SK-N-SH (cell line): ENCODE measurements at places on chromosomes 11 and 22.

DNA sequence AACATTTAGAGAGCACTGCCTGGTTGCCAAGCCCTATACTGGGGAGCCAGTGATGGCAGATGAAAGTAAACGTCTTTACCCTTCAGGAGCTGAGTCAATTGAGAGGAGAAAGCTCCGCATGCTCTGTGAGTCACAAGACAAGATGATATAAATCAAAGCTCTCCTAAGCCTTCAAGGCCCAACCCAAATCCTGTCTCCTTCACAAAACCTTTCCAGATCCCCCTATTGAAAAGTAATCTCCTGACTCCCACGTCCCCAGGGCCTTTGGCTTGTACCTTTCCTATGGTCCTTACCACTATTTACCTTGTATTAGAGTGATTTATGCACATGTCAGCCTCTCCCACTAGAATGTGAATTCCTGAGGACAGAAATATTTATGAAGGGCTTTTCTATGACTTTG, 230.1 kb upstream of the TENM4 start:
- DNase-seq = no peak

DNA sequence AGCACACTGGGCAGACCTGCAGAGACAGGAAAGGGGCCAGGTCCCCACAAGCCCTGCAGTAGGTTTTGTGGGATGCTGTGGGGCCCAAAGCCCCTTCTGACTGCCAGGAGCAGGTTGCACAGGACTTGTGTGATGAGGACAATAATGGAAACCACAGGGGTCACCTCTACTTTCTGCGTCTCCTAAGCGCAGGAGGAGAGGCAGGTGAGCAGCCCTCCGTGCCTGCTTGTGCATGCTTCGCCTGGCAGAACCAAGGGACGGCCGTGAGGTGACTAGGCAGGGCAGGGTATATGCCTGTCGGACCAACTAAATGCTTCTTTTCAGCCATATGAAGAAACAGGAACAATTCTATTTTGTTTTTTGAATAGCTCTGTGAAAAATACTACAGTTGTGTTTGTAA, 77.9 kb upstream of the PITPNB start:
- DNase-seq = no peak

- no peak for DNase-seq
These were observed 25.7 kb downstream of the ARHGEF17 start for GRCh38 chr11:73333640-73334383.

DNA sequence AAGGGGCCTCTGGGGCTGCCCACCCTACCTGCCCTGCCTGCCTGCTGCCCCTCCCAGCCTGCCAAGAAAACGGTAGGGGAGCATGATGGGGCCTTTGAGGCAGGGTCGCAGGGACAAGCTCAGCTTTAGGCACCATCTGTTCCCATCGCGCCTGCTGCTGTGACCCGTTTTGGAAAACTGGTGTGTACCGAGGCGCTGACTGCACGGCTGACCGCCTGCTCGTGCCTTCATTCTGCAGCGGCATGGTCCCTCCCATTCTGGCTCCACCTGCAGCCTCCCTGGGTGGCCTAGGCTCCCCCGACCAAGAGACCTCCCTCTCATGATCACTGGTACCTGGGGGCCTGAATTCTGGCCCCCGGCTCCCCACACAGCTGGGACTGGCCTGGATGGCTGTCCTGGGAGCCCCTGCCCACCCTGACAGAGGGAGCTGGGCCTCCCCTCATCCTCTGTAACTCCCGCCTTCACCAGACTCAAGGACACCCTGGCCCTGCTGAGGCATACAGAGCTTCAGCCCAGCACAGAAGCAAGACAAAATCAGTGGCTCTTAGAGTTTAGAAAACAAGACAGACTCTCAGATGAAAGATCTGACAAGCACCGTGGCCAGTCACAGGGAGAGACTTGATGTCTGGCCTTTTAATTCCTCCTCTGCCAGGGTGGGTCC, 6.5 kb upstream of the MYRF start:
- DNase-seq = no peak

- peak; percentile 97 for DNase-seq
These were observed 3.6 kb downstream of the SEPTIN5 start for GRCh38 chr22:19717691-19718455.

GRCh38 chr11:61577383-61578118, 3.3 kb downstream of the SYT7 start:
- DNase-seq = peak; percentile 84

GRCh38 chr11:94450048-94450447, 43.6 kb downstream of the MRE11 start:
- no peak for DNase-seq

DNA sequence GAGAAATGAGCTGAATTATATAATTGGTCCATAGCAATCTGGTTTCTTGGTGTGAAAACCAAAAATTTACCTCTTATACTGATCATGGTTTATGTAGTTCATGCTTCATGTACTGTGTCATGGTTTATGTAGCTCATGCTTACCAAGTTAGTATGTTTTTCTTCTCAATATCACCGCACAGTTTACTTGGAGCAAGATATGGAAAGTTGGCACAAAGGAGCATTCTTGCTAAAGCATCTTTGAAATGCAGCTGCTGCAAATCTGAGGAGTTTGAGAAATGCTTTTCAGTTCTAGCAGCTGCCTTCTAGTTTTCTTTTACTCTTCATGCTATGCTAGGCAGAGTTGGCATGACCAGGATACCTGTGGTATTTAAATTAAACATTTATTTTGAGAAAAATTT, 4.5 kb downstream of the OR10G7 start:
- no peak for DNase-seq

- DNase-seq = no peak
These were observed 694.7 kb downstream of the NTM start for GRCh38 chr11:132064987-132065620.

GRCh38 chr22:19477321-19478044, 1.5 kb downstream of the UFD1 start:
- no peak for DNase-seq

- DNase-seq = no peak
These were observed 181.4 kb downstream of the BCR start for GRCh38 chr22:23361676-23362075.

GRCh38 chr11:134413826-134414731, 2.0 kb upstream of the B3GAT1 start:
- peak; percentile 55 for DNase-seq

DNA sequence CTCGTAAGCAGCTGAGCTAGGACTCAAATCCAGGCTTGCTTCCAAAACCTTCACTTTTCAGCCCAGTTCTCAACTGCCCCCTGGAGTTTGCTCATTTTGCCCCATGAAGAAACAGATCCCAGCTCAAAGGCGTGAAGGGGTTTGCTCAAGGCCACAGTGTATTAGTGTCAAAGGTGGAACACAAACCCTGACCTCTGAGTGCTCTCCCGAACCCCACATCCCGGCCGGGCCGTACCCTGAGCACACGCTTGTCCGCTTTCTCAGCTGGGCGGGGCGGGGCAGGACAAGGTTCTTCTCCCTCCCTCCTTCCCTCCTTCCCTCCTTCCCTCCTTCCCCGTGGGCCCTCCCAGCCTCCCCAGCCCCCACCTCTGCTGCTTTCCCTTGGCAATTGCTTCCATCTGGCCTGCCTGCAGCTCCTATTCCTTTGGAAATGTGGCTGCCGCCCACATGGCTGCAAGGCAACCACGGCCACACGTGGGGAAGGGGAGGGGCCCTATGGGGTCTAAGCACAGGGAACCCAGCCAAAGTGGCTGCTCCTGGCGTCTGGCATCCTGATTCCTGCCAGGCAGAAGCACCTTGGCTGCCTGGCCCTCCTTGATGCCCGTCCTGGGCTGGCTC, 4.1 kb downstream of the ST3GAL4 start:
- peak; percentile 86 for DNase-seq

DNA sequence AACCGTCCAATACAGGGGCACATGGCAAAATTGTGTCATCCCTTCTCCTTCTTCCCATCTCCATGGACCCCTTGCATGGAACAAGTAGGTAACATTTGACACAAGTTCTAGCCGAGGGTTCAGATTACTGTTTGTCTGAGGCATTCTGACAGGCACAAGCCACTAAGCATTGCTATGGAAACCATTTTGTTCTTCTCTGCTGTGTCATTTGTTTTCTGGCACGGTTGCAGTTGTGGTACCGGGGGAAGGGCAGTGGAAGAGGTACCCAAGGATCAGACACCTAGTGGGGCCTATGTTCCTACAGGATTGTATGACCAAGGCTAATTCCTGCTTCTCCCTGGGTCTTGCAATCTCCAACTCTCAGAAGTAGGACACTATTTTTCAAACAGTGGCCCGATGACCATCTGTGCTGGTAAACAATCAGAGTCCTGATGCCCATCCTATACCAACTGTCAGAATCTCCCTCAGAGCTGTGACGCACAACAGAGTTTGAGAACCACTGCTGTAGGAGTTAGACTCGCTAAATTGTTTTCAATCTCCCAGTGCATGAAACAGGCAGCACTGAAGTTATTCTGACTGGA, 69.3 kb downstream of the KCNC1 start:
- no peak for DNase-seq

DNA sequence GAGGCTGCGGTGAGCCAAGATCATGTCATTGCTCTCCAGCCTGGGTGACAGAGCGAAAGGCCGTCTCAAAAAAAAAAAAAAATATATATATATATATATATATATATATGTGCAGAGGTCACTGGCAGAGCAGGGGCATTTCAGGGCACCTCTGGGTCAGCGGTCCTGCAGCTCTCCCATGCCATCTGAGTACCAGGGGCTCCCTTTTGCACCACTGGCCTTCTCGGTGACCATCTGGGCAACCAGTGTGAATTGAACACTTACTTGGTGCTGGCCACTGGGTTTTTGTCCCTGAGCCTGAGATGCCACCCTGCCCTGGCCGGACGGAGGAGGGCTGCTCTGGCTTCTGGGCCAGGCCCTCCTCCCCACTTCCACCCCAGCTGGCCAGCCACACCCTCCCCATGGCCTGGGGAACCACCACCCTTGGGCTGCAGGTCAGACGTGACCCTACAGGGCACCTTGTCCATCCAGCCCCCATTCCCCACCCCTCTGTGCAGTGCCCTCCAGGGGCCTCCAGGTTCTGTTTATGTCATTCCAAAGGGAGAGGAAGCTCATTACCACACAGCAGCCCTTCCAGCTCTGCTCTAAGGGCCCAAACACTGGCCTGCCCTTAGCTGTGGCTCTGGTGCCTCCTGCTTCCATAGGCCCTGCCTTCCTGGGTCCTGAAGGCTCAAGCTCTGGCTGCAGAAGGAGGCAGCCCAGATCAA, 10.3 kb downstream of the MAPK8IP1 start:
- peak; percentile 32 for DNase-seq
